ENCODE measurements at places on chromosomes 2 and 18.

GRCh38 chr2:108212671-108213070 is 27.1 kb upstream of the SULT1C3 start:
- DNase-seq, result no peak

DNA sequence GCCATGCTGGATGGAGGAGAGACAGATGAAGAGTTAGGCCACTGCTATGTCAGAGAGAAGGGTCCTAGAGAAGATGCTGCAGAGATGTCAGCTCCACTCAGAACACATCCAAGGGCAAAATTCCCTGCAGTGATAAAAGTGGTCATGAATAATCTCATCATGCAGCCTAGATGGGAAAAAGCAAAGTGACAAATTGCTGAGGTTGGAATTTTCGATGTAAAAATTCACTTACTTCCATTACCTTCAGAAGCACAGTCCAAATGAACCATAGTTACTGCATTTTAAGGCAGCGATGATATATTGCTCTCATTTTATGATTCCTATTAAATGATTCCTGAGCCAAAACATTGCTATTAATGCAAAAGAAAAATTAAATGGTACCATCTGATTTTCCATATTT is 16.4 kb downstream of the ANKRD29 start:
- DNase-seq, result no peak

DNA sequence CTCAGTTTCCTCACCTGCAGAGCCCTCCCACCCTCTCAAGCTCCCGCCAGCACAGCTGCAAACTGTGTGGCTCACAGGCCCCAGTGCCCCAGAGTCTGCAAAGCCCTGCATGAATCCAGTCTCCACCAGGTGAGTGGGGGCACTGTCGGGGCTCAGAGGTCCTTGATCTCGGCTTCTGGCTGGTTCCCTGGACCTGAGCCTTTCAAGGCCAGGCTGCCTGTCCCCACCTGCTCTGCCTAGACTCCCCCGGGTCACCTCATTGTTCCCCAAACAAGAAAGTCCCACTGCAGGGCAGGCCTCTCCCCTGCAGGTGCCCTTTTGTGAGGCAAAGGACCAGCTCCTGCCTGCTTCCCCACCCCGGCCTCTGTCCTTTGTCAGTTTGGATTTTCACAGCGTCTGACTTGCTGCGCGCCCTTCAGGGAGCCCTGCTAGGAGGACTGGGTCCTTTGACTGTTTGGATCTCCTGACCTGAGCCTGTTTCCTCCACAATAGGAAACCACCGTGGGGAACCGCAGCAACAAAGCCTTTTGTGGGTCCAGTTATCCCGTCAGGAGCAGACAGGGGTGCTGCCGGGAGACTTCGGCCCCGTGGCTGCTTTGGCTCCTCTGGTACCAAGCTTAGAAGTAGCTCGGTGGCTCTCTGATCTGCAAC is 200.5 kb upstream of the HDAC4 start:
- no peak for DNase-seq

GRCh38 chr2:226893216-226893615 is 57.4 kb downstream of the RHBDD1 start:
- DNase-seq, result no peak

DNA sequence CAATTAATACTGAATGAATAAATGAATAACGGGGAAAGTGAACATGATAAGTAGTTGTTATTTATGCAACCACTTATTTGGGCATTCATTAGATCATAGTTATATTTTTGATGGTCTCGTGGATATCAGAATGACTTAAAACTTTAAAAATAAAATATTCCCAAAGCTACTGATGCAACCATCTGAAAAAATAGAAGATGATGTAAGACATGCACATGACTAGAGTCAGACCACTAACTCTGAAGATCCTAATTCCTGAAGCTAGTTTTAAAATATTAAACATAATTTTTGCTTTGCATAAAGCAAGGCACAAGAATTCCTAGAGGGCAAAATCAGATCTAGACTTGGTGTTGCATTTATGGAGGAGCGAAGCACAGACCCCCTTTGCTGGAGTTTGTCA is 616.1 kb downstream of the IRS1 start:
- no peak for DNase-seq

DNA sequence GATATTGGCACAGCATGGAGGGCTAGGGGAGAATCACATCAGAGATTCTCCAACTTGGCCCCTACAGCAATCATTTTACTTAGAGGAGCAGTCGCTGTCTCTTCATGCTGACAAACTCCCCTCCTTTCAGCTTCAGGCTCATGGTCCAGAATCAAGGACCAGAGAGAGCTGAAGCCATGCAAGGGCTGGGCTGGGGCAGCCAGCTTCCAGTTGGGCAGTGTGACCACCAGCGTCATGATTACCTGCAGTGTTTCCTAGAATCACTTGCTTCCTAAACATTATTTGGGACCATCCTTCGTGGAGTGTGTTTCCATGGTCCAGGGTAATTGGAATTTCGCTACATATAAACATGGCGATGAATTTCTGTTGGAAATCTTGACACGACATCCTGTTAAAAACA is 54.4 kb downstream of the CAPN13 start:
- DNase-seq, result no peak

- no peak for DNase-seq
These were observed 718.2 kb downstream of the DPP10 start for GRCh38 chr2:115160531-115161080.

DNA sequence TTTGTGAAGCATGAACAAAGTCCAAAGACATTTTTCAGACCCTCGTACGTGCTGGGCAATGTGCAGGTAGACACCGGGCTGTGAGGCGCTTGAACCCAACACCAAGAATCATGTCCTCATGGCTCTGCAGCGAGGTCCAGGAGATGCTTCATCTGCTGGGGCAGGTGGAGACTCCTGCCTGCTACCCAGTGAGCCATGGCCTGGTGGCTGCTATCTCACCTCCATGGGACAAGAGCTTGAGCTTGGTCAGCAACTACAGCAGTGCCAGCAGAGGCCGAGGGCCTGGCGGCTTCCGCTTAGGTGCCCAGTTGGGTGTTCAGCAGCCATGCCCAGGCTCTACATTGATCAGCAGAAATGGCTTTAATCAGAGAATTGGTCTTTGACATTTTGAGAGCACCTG is 281.0 kb upstream of the HS6ST1 start:
- DNase-seq, result no peak

DNA sequence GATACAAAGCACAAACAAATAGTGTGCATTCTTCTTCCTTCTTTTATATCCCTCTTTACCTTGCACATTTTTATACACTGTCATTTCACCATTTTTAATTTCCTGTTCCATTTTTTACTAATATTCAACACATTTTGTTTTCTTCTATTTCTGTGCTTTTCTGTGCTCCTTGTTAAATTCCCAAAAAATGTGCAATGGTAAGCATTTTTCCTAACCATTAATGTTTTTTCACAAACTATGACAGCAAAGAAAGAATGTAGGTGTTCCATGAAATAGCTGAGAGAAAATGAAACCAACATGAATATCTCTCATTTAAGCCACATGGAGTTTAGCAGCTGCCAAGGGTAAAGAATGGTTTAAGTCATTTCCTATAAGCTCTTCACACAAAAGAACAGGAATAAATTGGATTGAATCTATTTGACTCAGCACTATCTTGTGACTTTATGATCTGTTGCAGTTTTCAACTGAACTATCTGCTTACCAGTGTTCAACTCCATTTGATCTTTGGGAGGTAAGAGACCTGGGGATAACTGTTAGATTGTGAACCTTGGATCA is 145.7 kb upstream of the CDH19 start:
- no peak for DNase-seq

DNA sequence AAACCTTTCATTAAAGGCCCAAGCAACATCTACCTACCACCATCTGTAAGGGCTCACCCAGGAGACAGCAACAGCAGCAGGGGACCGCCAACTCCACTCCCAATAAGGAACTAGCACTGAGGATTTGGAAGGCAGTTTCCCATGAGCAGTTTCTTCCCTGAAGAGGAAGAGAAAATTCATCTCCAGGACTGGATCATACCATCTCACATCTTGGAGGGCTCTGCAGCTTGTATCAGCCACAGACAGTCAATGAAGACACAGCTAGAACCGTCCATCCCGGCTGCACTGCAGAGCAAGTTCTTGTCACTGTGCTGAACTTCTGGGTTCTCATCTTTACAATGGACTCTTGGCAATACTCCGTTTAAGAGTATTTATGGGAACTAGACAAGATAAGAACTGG is 2.8 kb upstream of the GYPC start:
- DNase-seq, result no peak

- no peak for DNase-seq
These were observed 66.8 kb downstream of the KYNU start for GRCh38 chr2:142944264-142944663.

- DNase-seq, result no peak
These were observed 208.4 kb downstream of the ZNF407 start for GRCh38 chr18:74806073-74806472.

DNA sequence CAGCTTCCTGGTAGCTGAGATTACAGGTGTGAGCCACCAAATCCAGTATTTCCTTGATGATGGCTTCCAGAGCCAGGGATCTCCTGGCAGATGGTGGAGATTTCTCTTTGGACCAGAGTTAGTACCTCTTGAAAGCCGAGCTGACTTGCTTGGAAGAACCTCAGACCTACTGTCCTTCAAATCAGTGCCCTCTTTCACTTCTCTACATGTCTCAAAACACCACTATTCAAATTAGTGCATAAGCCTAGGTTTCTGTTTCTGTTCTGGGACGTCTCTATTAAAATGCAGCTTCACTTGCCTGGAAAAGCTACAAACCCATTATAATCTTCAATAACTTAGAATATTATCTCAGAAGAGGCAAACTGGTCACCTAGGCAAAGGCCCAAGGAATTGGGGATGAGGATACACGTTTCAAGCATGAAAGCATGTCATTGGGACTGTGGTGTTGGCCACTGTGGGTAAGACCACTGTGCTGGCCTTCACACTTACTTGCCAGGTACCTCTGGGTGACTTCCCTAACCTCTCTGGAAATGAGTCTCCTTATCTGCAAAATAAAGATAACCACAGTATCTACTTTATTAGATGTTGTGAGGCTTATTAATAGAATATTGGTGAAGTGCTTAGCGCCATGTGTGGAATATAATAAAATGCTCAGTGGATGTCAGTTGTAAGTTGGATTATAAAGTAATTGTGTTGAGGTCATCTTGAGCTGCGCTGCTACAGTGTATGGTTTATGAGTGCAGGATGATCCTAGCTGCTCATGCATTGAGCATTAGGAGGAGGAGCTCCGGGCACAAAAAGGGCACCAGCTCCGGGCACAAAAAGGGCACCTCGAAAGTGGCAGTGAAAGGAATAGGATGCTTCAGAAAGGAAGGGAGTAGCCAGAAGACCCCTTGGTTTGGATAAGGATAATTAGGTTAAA is 84.5 kb downstream of the DOCK10 start:
- peak; percentile 77 for DNase-seq

DNA sequence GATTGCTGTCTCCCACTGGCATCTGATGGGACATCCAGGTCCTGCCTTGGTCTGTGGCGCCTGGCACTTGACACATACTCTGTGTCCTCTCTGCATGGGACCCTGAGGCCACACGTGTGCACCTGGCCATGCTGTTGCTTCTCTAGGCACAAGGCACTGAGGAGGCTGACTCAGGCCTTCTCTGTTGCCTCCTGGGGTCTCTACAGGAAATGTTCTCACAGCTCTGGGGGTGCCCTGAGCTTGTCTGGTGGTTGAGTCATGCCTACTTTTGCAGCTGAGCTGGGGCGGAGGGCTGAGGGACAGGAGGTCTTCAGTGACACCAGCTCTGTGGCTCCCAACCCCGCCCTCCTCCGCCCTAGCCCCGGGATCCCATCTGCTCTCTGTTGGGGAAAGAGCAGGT is 207.0 kb upstream of the HS6ST1 start:
- DNase-seq, result no peak

GRCh38 chr2:24898122-24899109 is 21.6 kb downstream of the ADCY3 start:
- no peak for DNase-seq

DNA sequence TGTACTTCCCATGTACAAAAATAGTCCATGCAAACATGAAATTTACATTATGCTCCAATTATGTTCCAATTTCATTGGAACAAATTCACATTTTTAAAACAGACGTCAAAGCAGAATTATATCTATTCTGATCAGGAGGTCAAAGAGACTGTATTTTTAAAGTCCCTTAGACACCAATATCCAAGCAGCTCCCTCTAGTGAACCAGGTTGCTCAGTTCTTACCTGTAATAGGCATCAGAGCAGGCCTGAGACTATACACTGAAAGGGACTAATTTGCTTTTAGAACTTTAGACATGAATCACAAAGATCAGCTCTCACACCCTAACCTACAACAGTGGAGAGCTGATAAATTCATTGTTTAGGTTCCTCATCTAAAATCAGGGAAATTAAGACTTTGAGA is 273.9 kb downstream of the MBD2 start:
- no peak for DNase-seq

DNA sequence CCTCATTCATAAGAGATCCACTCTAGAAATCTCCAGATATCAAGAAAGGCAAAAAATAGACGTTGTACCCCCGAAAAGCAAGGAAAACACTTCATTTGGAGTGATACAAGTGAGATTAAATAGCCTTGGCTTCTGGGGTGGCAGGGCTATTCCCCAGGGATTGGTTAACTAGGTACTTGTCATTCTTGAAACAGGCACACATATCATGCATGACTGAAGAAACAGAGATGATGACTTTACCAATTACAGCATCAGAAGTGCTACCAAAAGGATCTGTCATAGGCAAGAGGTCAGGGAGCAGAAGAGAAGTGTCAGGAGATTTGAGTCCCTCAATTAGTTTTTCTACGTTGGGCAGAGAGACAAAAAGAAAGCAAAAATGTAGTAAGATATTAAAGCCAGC is 45.2 kb upstream of the NFU1 start:
- DNase-seq, result peak; percentile 21

DNA sequence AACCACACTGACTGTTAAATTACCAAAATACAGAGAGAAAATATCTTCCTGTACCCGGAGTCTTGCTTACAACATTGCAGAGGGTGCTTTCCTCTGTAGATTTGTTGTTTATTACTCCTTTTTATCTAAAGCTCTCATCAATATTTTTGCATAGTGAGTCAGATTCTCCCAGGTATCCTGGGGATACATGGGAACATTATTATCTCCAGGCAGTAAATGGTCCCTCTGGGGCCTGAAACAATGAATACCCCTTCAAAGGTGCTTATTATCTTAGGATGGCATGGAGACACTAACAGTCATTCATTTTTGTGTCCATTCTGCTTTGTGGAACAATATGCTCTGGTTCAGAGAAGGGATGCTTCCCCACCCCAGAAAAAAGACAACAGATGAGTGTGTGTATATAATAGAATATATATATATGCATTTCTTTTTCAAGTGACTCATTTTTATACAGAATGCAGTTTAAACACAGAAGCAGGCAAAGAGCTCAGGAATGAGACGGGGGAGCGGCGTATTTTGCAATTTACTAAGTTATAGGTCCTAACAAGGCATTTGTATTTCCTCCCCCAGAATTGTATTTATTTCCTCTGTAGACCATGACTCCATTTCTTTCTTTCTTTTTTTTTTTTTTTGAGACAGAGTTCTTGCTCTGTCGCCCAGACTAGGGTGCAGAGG is 424.8 kb upstream of the ZEB2 start:
- no peak for DNase-seq

GRCh38 chr2:168277276-168277675 is 29.9 kb upstream of the STK39 start:
- DNase-seq, result no peak

GRCh38 chr18:22827741-22828140 is 105.4 kb upstream of the RBBP8 start:
- DNase-seq, result no peak

GRCh38 chr2:240226672-240227537 is 86.4 kb upstream of the OTOS start:
- DNase-seq, result no peak

Data from B cell (primary cell).